ENCODE measurements at places on chromosomes 7 and 10.

GRCh38 chr7:27146491-27147198 is 929 bp downstream of the HOXA6 start:
- DNase-seq = no peak

- no peak for DNase-seq
Observed at GRCh38 chr10:82211346-82211745, 336.4 kb downstream of the NRG3 start.

DNA sequence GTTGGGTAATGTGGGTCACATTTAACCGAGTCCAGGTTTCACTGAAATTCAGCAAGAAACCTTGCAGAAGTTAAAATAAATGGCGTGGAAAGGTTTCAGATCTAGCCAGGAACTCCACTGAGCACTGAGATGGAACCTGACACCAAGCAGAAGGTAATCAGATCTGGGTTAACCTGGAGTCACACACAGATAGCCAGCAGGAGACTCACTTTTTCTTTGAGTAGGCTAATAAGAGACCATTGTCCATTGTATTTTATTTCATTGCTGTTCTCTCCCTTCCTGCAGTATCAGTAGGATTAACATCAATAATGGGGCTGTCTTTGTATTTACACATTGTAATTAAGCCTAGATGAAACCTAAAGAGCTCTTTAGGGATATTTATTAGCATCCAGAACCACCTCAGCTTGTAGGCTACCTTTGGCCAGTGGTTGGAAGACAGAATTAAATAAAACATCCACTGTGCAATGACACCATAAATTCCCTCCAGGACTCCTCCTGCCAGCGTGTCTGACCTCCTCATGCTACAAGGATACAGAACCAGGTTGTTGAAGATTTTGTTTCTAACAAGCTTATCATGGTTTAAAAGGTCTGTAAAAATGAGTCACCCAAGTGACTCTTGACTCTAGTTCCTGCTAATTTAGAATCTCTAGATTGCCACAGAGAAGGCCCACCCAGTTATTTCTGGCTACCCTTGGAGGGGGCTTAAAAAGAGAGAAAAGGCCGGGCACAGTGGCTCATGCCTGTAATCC is 151.1 kb downstream of the SORCS1 start:
- DNase-seq = no peak

DNA sequence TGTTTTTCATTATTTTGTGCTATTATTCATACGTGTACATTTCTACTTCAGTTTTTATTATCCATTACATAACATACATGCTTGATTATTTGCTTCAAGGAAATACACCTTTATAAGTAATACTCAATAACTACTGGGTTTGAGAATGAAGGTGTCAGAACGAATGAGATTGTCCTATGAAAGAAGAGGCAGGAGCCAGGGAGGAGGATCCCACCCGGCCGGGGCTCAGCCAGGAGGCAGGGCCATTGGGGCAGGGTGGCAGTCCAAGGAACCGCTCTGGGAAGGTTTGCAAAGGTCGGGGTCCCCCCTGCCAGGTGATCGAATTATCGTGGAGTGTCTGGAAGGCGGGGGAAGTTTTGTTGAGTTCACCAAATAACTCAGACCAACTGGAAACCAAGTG is 9.1 kb downstream of the TRIM56 start:
- DNase-seq = no peak

DNA sequence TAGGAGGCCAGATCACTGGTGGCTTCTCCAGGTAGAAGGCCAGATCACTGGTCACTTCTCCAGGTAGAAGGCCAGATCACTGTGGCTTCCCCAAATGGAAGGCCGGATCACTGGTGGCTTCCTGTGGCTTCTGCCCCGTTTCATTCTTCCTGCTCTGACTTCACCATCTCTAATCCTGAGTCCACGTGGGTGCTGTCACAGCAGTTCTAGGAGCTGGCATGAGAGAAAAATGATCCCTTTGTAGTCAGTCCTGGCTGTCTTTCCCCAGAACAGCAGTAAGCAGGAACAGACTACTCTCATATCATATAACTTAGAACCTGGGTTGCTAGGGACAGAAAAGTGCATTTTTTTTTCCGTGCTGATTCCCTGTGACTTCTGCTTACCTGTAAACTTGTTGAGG is 90.9 kb downstream of the ACTR3B start:
- DNase-seq = no peak

GRCh38 chr10:38093816-38094157 is 350 bp upstream of the ZNF37A start:
- no peak for DNase-seq

GRCh38 chr10:46787321-46787615 is 124.0 kb upstream of the PTPN20 start:
- no peak for DNase-seq

- DNase-seq = no peak
Observed at GRCh38 chr10:129513312-129513711, 46.3 kb downstream of the MGMT start.

- no peak for DNase-seq
Observed at GRCh38 chr10:118220346-118220850, 121.7 kb downstream of the FAM204A start.

DNA sequence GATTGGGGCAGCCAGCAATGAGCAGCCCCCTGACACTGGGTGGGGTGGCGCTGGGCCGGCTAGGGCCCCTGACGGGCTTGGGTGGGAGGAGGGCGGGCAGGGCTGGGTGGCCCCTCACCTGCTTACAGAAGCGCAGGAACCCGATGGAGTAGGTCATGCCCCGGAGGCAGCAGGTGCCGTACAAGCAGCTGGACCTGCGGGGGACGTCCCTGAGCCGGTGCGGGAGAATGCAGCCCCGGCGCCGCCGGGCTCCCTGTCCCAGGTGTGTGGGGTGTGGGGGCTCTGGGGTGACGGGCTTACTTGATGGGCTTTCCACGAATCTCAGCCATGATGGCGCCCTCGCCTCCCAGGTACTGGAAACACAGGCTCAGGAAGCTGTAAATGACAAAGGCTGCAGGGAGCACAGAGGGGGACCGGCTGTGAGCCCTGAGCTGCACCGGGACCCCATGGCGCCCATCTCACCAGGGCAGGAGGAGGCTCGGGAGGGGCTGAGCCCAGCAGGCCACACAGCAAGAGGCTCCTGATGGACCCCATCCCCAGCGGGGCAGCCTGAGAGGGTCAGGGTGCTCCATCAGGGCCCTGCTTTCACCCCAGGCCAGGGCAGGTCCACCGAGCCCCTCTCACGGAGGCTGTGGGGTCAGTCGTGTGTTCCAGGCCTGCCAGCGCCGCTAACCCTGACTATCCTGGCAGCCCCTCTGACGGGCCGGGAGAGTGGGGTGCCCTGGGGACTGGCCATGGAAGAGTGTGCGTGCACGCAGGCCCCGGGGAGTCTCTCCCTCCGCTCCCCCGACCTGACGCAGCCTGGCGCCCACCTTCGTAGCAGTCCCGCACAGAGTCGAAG is 5.8 kb downstream of the TMEM184A start:
- DNase-seq = no peak

- no peak for DNase-seq
Observed at GRCh38 chr7:155620497-155620896, 24.0 kb upstream of the RBM33 start.

DNA sequence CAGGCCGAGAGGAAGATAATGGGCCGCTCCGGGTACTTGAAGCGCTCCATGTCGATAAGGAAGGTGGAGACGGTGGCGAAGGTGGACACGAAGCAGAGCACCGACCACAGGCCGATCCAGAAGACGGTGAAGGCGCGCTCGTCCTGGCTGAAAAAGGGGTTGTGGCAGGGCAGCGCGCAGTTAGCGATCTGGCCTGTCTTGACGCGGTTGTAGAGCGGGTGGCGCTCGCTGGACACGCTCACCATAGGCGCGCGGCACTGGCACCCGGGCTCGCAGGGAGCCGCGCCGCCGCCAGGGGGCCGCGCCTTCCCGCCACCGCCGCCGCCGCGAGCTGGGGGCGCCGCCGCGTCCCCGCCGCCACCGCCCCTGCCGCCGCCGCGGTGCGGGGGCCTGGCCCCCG is 1.6 kb downstream of the FZD8 start:
- no peak for DNase-seq

DNA sequence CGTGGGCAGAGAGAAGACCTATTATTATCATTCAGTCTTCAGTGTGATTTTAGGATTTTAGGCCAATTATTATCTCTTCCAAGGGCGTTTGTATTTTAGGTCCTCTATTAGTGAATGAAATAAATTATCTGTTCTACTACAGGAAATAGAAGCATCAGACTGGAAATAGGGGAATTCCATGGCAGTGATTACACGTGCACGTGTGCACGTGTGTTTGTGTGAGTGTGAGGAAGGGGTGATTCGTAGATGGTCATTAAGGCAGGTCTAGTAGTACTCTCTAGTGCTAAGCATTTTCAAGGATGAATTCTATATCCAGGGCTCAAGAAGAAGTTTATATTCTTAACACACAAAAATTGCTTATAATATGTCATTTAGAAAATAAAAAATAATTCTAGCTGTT is 623.2 kb downstream of the GATA3 start:
- no peak for DNase-seq

DNA sequence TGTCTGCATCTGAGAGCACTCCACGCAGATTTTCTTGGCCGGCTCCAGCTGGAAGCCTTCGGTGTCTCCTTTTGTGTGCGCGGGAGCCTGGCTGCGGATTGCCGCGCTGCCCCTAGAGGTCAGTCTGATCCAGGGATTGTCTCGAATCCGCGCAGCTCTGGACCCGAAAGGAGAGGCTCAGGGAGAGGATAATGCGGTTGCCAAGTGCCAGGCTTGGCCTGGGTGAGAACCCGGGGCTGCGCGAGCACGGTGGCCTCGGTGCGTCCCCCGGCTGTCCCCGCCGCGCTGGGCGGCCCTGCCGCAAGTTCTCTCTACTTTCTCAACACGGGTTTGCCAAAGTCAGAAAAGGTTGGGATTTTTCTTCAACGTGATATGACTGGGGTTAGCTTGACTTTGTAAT is 140.9 kb downstream of the ADCYAP1R1 start:
- DNase-seq = no peak

DNA sequence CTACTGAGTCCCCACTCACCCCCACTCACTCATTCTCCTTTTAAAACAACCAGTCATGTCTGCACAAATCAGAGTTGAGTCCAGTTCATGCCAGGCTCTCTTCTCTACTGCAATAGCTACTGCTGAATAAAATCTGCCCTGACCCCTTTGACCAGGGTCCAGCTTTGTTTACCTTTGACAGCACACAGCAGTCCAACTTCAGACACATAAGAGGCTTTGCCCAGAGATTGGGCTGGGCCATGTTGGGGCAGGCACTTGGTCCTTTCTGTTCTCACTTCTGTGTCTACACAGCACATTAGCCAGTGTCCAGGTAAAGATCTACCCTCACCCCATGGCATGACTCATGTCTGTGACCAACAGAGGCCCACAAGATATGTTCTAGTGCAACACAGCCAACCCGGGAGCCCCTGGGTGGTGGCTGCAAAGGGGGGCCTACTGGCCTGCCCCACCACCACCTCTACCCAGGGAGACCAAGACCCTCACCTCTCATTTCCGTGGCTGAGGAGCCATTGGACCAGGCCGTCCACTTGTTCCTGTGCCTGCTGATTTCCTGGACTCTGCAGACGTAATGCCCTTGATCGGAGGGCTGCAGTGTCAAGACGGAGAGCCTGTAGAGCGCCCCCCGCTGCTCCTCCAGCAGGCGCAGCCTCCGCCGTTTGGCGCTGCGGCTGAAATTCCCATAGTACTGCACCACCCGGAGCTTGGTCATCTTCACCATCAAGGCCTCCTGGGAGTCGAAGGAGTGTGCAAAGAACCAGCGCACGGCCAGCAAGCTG is 8.0 kb downstream of the VSTM4 start:
- no peak for DNase-seq

GRCh38 chr7:30751696-30752273 is at the start of gene INMT:
TSS of gene INMT (plus strand) at chr7:30752135. CDS start at chr7:30752151, 16 bp downstream.
- no peak for DNase-seq

DNA sequence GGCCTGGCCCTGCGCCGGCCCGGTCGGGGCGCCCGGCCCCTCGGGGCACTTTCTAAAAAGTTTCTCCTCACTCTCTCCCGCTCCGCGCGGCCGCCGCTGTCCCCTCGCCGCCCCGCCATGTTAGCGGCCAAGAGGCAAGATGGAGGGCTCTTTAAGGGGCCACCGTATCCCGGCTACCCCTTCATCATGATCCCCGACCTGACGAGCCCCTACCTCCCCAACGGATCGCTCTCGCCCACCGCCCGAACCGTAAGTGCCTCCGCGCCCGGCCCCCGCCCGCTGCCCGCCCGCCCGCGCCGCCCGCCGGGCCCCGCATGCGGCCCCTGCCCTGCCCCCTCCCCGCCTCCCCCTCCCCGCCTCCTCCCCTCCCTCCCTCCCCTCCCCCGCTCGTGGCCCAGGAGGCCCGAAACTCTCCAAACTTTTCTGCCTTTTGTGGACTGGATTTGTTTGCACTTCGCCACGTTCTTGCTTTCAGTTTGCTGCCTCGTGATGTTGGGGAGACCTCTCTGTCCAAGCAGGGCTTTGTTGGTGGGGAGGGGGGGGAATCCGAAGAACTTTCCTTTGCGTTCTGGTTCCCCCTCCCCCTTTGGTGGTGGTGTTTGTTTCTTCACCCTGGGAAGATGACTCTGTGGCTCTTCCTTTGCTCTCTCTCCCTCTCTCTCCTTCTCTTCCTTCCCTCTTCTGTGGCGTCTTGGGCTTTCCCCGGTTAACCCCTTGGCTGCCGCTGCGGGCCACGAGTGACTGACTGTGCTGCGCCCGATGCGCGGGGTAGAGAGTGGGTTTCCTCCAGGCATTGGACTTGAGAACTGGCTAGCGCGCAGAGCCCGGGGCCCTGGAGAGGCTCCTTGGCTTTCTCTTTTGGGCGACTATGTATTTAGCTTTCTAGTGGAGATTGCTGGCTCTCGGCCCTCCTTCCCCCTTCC is 1.6 kb downstream of the TCF7L2 start:
- no peak for DNase-seq

DNA sequence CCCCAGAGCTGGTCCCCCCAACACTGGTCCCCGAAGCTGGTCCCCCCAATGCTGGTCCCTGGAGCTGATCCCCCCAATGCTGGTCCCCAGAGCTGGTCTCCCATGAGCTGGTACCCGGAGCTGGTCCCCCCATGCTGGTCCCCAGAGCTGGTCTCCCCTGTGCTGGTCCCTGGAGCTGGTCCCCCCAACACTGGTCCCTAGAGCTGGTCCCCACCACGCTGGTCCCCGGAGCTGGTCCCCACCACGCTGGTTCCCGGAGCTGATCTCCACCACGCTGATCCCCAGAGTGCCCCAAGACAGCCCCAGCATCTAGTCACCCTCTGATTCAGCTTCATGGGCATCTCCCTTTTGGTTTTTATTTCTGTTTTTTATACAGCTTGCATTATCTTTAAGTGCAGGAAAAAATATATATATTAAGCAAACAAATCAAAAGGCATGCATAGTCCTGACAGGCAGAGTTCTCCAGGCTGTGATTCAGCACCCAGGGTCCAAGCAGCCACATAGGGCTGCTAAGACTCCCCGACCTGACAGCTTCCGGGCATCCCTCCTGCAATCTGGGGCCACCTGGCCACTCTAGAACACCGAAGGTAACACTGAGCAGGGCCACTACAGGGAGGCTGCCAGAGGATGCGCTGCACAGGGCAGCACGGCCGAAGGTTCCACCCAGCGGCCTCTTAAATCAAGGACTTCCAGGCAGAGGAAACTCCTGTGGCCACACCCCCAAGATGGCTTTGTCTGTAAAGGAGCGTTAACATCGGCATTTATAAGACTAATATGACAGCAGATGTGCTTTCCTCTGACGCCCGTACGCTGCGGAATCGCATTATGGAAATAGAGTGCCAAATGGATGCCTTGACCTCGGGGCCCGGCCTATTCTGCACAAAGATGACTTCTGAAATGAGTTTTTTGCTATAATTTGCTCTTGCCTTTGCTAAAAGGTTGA is 215.0 kb downstream of the PTPRN2 start:
- no peak for DNase-seq

- DNase-seq = no peak
Observed at GRCh38 chr7:2146676-2147472, 85.9 kb downstream of the MAD1L1 start.
